Motor neuron (in vitro differentiated cells): ENCODE measurements at places on chromosomes 6 and 20. TPM values are rescaled to one million over a fixed set of nuclear protein-coding genes. Genes with fewer than 3 reads are reported as not detected.
A peak's percentile ranks its signal among the peaks of the same experiment; 100 is the strongest.

The PPP1R14C gene
- 9.0 and 10.2 TPM in 2 replicates for total RNA-seq

DNA sequence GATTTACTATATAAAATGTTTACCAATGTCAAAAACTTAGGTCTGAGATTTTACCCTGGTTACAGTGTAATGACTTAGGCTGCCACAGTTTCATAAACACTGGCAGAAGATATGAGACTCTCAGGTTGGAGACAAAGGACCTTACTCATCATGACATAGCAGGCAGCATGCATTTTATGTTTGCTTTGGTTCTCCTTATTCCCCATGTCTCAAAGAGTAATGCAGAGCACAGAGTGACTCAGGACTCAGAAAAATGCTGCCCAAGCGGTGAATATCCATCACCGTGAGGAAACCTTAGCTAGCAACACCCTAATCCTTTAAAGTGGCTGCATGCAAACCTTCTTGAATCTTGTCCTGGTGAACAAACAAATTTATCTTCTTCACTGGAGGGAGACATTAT, 112.1 kb upstream of the EYS start:
- no peak for ATAC-seq

DNA sequence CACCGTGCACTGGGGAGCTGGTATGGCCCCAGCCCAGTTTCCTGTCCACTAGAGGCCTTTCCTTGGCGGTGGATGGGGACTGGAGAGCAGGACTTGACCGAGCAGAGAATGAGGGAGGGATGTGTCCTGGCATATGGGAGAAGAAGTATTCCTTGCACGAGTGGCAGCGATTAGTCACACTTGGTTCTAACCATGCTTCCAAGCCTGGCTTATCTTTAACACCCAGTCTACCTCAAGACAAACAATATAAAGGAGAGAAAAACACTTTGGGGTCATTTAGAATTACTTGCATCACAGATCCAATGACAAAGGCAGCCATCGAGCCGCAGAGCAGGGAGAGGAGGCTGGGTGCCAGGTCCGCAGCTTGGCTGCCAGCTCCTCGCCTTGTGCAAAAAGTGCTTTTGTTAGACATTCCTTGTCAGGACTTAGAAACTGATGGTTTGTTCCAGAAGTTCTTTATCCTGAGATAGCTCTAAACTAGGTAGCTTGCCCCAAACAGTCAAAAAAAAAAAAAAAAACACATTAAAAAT, 214.9 kb upstream of the GMDS start:
- ATAC-seq: no peak

DNA sequence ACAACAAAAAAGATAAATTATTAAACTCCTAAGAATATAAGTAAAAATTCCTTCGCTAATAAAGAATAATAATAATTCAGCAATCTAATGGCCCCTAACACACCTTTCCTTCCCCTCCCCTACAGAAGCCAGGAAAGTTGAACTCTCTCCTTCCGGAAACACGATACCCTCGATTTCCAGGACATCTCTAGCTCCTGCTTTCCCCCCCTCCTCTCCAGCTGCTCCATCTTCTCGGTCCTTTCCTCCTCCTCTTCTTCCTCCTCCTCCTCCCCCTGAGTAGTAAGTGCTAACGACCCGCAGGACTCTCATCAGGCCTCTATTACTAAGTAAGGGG, 603 bp downstream of the TASP1 start:
- ATAC-seq: no peak

The FAM209B gene
- not detected in 2 replicates for total RNA-seq

GRCh38 chr6:14004258-14004657, 79.5 kb downstream of the RNF182 start:
- ATAC-seq: no peak

- ATAC-seq: no peak
Observed at GRCh38 chr6:10030942-10031537, 383.8 kb downstream of the TFAP2A start.

The SLC17A2 gene
- total RNA-seq: not detected in 2 replicates

DNA sequence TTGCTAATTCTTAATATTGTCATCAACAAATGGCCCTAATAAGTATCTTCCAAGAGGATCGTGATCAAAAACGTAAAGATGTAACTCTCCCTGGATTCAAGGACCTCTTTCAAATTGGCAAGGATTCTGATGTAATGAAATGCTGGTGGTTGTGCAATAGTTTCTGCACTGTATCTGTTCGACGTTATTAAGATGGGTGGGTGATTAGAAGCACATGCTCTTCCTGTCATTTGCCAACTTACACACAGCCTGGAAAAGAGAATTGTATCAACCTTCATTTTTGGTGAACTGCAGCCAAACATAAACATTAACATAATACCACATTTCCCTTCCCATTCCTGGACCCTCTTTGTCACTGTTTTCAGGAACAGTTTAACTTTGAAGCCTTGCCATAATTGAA, 9.8 kb downstream of the FOXQ1 start:
- no peak for ATAC-seq

DNA sequence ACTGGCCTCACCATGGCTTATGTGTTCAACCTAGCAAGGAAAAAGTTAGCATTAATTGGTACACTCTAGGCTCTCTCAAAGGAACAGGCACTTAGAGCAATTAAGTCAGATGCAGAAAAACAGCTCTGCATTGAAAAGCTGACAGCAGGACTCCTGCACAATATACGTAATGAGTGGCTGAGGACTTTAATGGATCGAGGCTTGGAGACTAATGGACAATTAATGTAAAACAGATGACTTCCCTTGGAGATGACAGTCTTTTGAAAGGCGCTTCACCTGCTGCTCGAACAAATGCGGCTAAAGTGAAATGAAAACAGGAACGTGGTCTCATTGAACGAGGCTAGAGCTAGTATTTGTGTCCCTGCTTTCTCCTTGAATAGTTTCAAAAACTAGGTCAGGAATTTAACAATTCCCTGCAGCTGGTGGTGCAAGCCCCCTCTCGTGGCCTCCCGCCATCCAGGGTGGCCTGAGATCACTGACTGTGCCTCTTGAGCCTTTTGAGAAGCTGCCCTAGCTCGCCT, 137.1 kb downstream of the ELOVL4 start:
- ATAC-seq: peak; percentile 92

DNA sequence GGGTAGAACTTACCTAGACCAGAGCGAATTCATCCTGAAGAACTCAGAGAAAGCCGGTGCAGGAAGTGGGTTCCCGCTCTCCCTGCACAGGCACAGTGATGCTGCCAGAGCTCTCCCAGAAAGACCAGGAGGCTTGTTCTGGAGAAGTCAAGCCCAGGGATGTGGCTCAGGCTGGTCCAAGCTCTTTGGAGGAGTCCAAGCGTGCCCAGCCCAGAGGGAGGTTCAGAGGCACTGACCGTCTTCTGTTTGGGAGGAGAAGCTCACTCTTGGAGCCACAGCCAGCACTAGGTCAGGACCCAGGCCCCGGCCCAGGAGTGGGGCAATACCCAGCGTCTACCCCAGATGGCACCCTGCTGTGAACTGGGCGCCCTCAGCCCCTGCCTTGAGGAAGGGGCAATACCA, 1.5 kb upstream of the PMEPA1 start:
- ATAC-seq: no peak

The HTR1B gene
- 2.1 and 3.0 TPM in 2 replicates for total RNA-seq

DNA sequence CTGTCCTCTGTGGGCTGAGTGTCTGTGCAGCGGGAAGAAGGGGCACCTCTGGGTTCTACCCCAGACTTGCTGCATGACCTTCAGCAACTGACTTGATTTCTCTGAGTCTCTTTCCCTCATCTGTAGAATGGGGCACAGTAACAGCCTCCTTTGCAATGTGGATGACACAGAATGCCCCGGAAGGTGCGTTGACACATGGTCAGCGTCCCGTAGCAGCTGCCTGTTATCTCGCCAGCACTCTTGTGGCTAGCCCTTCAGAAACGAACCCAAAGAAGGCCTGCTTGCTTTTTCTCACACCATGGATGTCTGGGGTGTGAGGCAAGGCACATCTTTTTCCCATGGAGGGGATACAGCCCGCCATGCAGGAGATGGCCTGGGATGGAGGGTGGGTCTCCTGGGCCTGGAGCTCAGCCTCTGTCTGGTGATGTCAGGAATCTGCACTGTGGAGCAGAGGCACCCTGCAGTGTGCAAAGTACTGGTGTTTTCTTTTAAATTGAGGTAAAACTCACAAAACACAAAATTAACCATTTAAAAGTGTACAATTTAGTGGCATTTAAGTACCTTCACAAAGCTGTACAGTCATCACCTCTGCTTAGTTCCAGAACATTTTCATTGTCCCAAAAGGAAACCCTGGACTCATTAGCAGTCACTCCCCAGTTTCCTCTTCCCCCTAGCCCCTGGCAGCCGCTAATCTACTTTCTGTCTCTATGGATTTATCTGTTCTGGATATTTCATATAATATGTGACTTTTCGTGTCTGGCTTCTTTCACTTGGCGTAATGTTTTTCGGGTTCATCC, 59.8 kb upstream of the FAM83D start:
- no peak for ATAC-seq

GRCh38 chr20:1490643-1491195, 501 bp downstream of the SIRPB2 start:
- ATAC-seq: no peak

- ATAC-seq: peak; percentile 51
Observed at GRCh38 chr6:30678964-30679726, 6.3 kb upstream of the DHX16 start.

DNA sequence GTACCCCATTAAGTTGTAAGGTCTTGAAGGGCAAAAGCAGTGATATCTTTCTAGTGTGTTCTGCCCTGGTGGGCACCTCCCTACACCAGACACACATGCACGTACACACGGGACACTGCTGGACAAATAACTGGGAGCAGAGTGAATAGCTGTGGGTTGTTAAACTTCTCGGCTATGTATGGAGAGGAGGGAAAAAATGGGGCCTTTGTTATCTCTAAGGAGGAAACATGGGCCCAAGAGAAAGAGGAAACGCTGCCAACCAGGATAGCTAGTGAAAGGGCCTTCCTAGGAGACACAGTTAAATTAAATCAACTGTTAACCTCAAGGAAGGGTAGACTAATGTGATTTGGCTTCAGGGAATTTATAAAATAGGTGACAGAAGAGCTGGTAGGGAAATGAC, 169.7 kb downstream of the MYLK4 start:
- ATAC-seq: no peak

GRCh38 chr6:139881728-139882211, 507.3 kb upstream of the CITED2 start:
- peak; percentile 72 for ATAC-seq
